Cardiac muscle cell (in vitro differentiated cells and primary cell): ENCODE measurements at places on chromosomes 16 and 17. TPM values are rescaled to one million over a fixed set of nuclear protein-coding genes. Genes with fewer than 3 reads are reported as not detected.

BCL6B gene
- 0.11 and 1.7 TPM in 2 replicates for total RNA-seq

DNA sequence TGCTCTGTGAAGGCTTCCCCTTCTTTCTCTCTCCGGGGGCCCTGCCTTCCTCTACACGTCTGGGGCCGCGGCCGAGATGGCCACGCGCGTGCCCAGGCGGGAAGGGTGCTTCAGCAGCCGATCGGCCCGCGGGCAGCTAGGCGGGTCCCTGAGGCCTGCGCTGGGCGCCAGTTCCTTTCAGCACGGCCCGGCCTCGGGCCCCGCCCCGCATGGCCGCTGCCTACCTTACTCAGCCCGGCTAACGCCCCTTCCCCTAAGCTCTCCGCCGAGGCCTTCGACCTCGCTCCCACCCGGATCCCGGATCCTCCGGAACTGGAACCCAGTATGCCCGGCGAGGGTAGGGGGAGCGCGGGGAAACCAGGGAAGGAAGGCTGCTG, 335 bp downstream of the TMEM11 start:
- DNase-seq: peak; percentile 39

- DNase-seq: no peak
Observed at GRCh38 chr16:75045424-75045823, 46.6 kb downstream of the ZNRF1 start.

DNA sequence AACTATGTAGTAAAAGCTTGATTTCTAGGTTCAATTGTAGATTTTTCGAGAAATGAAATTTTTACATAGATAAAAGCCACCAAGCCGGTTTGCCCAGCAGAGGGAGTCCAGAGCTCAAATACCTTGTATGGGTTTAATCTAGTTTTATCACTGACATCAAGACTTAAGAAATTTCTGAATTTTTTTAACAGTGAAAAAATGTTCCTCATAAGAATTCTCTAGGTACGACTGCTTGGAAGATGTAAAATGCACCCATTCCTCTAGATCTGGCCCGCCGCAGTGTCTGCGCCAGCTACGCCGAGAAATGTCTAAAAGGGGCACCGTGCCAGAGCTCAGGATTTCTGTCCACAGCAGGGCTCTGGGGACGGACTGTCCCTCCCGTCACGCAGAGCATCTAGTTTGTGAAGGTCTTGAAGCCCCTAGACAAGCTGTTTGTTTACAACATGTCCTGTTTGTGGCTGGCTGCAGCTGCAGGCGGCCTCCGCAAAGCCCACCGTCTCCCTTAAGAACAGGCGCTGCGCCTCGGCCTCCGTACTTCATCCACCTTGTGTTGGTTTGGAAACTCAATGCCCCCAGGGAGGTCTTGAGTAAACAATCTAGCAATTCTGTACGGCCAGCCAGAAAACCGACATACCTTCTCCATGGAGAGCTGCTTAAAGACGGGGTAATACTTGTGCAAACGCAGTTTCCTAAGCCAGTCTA, 24.8 kb downstream of the MAP1LC3B start:
- DNase-seq: no peak

RND2 gene
- 18.5 and 18.8 TPM in 2 replicates for total RNA-seq

DOC2A gene
- total RNA-seq: 1.6 and 7.2 TPM in 2 replicates

DNA sequence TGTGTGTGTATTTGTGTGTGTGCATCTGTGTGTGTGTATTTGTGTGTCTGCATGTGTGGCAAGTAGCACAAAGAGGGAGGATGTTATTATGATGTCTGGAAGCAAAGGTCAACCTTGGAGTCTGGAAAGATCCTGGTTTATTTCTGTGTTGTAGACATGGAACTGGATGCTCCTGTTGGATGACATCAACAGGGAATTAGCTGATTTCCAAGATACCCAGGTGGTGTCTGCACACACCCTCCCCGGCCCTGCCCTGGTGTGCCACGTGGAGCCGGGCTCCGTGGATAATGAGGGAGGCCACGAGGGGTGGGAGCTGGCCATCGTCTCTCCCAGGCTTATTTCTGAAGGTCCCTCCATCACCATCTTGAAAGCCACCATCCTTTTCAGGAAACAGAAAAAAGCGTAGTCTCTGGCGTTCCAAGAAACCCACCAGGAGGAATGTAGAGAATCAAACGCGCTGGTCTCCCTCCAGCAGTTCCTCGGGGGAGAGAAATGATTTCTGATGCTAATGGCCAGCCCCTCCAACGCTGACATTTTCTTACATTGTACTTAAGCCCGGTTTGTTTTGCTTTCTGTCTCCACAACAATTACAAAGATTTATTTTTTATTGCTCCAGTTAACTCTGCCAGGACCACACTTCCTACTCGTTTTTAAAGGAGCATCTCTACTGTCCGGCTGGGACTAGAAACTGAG, 93.3 kb downstream of the FOXL1 start:
- DNase-seq: no peak

DNA sequence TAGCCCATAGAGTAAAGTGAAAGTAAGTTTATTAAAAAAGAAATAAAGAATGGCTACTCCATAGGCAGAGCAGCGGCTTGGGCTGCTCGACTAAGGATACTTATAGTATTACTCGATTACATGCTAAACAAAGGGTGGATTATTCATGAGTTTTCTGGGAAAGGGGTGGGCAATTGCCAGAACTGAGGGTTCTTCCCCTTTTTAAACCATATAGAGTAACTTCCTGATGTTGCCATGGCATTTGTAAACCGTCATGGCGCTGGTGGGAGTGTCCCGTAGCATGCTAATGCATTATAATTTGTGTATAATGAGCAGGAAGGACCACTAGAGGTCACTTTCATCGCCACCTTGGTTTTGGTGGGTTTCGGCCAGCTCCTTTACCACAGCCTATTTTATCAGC, 13.3 kb upstream of the GAS7 start:
- no peak for DNase-seq

CXCL16 gene
- 0.60 and 0.66 TPM in 2 replicates for total RNA-seq

- peak; percentile 43 for DNase-seq
Observed at GRCh38 chr16:2019921-2020831, 591 bp downstream of the NPW start.

ETV4 gene
- 1.3 and 2.4 TPM in 2 replicates for total RNA-seq

TM4SF5 gene
- not detected in 2 replicates for total RNA-seq

CRHR1 gene
- 0.11 and 0.86 TPM in 2 replicates for total RNA-seq

TBC1D3C gene
- total RNA-seq: 4.0 TPM in 1 of 2 replicates, not detected in the other

SLC22A31 gene
- total RNA-seq: 3.1 and 39.4 TPM in 2 replicates

- no peak for DNase-seq
Observed at GRCh38 chr17:4511199-4511932, 12.7 kb downstream of the SPNS2 start.

GRCh38 chr17:34654881-34655276, 75.5 kb downstream of the TMEM132E start:
- no peak for DNase-seq

- DNase-seq: no peak
Observed at GRCh38 chr17:8222380-8222629, 11.9 kb upstream of the AURKB start.

CMTM1 gene
- total RNA-seq: 1.2 and 2.0 TPM in 2 replicates

DNA sequence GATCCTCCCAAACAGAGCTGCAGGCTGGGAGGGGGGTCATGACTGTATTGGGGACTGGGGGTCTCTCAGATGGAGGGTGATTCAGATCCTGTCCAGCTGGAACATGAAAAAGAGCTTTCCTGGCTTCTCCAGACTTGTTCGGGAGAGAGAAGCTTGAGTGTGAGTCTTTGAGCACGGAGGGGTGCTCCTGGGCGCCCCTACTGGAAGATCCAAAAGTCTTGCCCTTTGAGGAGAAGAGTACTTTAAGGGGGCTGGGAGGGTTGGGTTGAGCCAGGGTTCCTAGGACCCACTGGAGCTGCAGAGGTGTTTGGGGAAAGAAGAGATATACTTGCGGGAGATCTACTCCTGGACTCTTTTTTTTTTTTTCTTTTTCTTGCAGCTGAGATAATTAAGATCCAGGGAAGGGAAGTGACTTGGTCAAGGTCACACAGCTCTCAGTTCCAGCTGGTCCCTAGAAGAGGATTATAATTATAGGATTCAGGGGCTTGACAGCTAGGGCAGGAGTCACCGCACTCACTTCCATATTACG, 8.4 kb downstream of the RARA start:
- DNase-seq: peak; percentile 48

PMFBP1 gene
- total RNA-seq: 2.7 and 5.1 TPM in 2 replicates

ITGAE gene
- total RNA-seq: 15.6 and 18.1 TPM in 2 replicates

GRCh38 chr17:76793775-76794174, 55.9 kb downstream of the MFSD11 start:
- DNase-seq: no peak

SLC52A1 gene
- not detected in 2 replicates for total RNA-seq

HOXB9 gene
- not detected in 2 replicates for total RNA-seq

- peak; percentile 72 for DNase-seq
Observed at GRCh38 chr16:19583665-19584300, 28.3 kb downstream of the VPS35L start.

HBQ1 gene
- 2.0 and 3.7 TPM in 2 replicates for total RNA-seq

DNA sequence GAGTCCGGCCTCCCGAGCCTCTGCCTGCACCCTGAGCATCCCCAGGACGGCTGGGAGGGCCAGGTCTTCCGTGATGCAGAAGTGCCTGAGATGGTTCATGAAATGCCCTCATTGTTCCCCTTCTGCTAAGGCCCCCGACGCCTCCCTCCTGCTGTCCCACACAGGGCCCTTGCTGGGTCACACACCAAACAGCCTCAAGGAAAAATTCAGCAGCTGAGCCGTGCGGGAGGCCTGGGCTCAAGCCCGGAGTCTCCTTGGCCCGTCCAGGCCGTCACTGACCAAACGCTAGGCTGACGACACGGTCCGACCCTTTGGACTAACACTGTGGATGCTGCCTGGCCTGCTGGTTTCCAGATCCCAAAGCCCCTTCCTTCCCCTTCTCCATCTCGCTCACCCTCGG, 90.2 kb downstream of the RTN4RL1 start:
- DNase-seq: no peak

- no peak for DNase-seq
Observed at GRCh38 chr16:89034573-89034961, 57.6 kb upstream of the CBFA2T3 start.

DNA sequence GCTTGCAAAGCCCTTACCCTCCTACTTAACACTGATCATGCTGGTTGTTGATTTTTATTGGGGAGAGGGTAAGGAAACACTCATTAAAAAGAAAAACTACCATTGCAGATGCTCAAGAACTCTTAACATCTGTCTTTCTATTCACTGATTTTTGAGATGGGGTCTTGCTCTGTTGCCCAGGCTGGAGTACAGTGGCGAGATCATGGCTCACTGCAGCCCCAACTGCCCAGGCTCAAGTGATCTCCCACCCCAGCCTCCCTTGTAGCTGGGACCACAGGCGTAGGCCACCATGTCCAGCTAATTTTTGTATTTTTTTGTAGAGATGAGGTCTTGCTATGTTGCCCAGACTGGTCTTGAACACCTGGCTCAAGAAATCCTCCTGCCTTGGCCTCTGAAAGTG, 14.5 kb downstream of the EMC8 start:
- DNase-seq: no peak

DNA sequence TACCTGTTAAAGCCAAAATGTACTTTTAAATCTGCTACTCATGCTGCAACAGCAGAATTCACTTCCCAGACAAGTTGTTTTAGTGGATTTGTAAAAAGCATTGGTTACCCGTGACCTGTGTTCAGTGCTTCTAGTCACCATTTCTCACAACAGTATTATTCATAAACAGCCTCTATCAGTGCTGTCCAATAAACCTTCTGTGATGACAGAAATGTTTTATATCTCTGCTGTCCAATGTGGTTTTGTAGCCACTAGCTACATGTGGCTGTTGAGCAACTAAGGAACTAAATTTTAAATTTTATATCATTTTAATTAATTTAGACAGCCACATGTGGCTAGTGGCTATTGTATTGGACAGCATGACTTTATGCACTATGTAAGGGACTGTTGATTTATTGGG, 12.6 kb downstream of the MAP3K3 start:
- no peak for DNase-seq

SPNS2 gene
- 1.0 and 3.5 TPM in 2 replicates for total RNA-seq

DNA sequence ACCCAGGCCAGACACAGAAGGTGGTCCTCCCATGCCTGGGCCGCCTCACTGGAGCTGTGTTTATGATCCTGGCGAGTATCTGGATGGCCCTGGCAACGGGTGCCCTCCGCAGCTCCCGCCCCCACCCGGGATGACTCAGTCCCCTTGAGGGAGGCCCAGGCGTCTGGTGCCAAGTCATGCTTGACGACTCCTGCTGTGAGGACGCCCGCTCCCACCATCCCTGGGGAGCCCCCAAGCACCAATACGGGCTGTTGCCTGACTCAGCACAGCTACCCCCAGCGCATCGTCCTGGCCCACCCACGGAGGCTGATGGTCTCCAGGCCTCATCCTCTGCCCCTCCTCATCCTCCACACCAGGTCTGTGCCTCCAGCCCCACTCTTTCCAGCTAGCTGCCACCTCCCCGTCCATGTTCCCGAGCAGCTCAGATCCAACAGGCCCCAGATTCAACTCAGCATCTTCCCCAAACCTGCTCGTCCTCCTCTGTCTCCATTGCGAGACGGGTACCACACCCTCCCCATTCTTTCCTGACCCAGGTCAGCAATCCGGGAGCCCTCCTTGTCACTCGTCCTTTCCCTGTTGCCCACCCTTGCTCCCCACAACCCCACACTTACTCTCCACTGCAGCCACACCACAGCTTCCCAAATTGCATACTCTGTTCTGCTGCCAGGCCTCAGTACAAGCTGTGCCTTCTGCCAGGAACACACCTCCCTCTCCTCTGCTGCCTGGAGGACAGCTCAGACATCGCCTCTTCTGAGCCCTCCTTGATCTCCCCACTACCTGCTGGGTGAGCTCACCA, 2.6 kb downstream of the CAMKK1 start:
- DNase-seq: peak; percentile 83

DNA sequence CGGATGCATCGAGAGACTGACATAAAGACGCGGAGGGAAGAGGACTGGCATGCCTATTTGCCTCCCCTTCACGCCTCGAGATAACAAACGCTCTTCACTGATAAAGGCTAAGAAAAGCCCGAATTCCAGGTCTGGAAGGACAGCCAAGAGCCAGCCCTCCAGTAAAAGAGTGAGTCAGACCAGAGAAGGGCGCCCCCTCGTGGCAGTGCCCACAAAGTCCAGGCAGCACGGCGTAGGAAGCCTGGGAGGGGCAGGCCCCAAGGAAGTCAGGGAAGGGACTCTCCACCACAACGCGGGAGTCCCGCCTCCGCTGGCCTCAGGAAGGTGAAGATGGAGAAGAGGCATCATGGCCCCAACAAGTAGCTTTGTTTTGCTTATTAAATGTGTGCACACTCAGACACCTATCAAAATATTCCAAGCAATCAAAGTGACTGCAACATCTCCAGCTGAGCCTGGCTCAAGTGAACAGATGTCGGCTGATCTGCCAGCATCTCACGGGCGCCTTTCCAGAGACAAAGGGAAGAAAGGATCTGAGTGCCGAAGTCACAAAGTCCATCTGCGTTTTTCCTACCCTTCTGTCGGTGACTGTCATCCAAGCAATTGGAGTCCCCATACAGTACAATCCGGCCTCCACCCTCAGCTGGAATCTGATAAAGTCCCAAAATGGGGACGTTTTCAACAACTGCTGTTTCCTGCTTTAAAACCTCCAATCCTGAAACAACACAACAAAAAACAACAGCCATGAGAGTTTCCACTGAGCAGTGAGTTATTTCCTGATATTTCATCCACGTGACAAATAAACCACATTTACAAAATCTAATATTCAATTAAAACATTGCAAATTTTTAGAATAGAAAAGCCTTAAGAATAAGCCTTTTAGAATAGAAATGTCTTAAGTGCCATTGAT, 20.4 kb upstream of the SLC38A8 start:
- peak; percentile 86 for DNase-seq
